Vagina (tissue), 2 donors: ENCODE measurements at places on chromosomes 6 and 20.

GRCh38 chr6:116287689-116288282, 8.1 kb upstream of the TSPYL1 start:
- no peak for DNase-seq

DNA sequence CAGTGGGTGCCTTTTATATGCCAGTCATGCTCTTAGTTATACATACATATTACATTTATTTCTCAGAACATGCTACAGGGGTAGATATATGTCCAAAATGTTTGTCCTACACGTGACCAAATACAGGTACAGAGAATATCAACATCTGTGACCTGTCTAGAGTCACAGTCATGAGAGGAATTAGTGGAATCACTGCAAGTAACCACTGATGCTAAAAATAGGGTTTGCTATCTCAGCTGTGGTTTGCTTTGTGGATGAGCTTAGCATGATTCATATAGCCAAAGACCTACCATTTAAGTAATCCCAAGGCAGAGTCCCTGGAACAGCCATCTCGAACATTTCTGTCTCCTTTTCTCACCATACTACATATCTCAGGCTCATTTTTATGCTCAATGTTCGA, 32.3 kb downstream of the GSTA3 start:
- no peak for DNase-seq

DNA sequence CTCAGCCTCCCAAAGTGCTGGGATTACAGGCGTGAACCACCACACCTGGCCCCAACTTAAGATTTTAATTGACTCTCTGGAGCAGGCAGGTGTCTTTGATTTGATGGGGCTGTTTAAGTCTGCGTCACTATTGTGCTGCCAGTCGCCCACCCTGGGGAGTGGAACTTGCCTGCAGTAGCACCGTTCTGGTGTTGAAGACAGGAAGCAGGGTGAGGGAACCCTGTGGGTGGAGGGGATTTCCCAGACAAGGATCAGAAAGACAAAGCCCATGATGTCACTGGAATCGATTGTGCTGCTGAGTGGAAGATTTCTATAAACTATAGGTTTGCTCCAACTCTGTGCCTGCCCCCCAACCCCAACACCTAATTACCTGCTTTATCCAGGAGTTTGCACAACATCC, 11.0 kb downstream of the ALDH8A1 start:
- no peak for DNase-seq

GRCh38 chr6:126054258-126054702, 67.9 kb downstream of the TRMT11 start:
- DNase-seq, result no peak

DNA sequence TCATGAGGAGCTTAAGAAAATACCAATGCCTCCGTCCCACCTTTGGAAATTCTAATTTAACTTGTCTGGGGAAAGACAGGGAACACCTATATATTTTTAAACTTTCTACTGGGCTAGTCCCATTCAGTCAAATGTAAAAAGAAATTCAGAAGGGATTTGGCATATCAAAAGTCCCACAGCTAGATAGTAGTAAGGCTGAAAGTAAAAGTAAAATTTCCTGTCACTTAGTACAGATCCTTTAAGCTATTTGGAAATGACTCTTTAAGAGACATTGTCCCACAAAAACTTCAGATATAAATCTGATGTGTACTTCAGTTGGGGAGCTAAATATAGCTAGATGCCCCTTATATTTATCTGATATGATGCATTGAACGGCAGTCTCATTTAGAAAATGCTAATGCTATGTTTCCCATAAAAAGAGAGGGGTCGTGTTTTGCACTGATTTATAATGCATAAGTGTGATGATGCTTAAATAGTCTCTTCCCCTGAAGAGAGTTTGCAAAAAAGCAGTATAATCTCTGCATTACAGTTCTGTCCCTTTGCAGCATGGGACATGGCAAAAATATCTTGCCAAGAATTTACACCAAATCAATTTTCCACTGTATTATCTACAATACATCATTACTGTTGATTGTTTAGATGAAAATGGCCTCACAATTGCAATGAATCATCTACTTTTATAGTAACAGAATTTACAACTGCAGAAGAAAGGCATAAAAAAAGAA, 860.8 kb upstream of the MAP3K7 start:
- DNase-seq, result no peak

- no peak for DNase-seq
Observed at GRCh38 chr6:143774347-143774746, 68.8 kb upstream of the LTV1 start.

DNA sequence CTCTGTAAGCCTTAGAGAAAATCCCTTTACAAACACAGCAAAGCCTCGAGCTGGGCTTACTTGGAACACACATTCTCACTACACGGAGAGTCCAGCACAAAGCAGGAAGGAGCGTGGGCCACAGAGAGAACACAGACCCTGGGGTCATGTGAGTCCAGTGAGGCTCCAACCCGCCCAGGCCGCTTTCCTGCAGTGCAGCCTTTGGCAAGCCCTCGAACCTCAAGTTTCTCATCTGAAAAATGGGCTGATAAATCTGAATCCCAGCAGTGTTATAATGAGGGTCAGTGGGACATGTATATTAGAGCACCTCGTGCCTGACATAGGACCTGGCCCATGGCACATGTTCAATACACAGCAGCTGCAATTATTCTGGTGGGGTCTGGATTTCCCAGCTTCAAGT, 305.5 kb upstream of the SULF2 start:
- no peak for DNase-seq

GRCh38 chr6:56932910-56933477, 21.9 kb upstream of the BEND6 start:
- DNase-seq, result no peak

DNA sequence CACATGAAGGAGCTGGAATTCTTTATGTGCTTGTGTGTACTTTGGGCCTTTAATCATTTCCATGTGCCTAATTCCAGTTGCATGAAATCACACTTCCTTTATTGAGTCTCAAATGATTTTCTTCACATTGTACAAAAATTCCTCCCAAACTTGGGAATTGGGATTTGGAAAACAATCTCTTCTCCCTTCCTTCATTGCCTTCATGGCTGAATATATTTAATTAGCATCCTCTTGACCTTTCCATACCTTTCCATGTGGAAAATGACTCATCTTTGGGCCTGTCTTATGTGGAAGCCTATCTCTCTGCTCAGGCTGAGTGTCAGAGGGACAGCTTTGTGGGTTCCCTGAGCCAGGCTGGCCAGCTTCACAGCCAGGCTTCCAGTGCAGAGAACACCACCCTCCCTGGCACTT, 33.0 kb upstream of the CDH4 start:
- no peak for DNase-seq

DNA sequence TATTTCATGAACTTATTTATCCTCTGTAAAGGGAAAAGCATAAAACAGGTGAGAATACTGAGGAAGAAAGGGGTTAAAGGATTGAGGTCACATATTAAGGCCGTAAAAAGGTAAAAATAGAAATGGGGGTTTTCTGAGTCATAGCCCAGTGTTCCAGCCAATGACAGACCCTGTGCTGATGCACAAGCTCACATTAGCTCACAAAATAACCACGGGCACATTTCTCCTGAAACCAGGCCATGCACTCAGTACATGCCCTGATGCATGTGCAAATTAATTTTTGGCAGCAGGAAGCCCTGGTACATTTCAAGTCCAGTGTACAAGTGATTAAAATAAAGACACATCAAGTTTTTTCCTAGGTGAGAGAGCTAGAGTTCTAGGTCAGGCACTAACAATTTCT, 194.4 kb downstream of the TMEM200A start:
- DNase-seq, result no peak

DNA sequence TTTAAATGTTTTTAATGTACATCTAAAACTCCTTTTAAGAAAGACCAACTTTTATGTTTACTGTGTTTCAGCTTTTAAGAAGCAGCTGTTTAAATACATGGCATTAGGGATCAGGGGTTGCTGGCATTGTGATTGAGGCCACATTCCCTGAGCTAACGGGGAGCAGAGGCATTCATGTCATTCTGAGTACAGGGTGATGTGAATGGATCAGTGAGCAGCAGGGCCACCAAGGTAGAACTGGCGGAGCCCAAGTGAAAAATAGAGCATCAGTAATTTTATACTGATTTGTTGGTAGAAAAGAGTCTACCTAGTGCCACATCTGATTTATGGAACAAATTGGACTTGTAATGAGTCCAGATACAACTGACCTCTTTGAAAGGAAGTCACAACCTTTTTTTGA, 467.3 kb downstream of the ADGRB3 start:
- no peak for DNase-seq

DNA sequence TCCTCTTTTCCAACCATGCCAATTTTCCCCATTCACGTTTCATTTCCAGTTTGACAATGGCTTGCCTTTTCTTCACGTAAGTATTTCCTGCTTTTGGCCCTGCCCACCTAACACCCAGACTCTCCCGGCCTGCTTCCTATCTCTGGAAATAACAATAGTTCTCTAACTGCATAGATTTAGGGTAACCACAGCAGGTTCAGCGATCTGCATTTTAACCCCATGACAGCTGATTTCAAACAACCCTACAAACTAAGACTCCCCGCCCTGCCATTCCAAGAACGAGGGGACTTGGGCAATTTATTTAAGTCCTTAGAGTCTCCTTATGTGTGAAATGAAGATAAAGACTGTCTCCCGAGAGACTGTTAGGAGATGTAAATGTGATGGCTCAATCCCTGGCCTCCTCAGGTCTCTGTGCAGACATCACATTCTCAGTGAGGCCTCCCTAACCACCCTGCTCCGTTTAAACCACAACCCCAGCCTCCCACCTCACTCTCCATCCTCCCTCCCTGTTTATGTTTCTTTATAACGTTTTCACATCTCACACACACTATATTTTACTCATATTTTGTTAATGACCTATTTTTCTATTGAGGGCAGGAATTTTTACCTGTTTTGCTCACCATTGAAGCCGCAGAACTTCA, 134.8 kb downstream of the GJA10 start:
- no peak for DNase-seq

- DNase-seq, result no peak
Observed at GRCh38 chr6:32442977-32443552, 3.4 kb downstream of the HLA-DRA start.

GRCh38 chr20:62706857-62707256, 1.8 kb upstream of the NTSR1 start:
- DNase-seq, result no peak

GRCh38 chr6:91298543-91299145, 711.8 kb upstream of the MAP3K7 start:
- DNase-seq, result no peak

DNA sequence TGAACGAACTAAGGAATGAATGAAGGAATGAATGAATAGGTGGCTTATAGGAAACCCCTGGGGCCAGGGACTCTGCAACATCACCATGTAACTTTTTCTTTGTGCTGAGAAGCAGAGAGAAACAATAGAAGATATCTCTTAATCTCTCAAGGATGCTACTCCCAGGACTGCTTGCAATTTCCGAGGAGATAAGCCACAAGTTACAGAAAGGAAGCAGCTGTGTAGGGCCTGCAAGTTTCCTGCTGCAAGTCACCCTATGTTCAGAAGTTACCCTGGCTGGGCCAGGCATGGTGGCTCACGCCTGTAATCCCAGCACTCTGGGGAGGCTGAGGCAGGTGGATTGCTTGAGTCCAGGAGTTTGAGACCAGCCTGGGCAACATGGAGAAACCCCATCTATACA, 7.3 kb upstream of the MAVS start:
- no peak for DNase-seq
